Hepatic stellate cell (primary cell): ENCODE measurements at places on chromosomes 13 and 19.

GRCh38 chr13:64633948-64634347, 2596.2 kb downstream of the PCDH9 start:
- DNase-seq: no peak

- DNase-seq: no peak
Measured at GRCh38 chr13:106281426-106281825, 254.0 kb downstream of the EFNB2 start.

GRCh38 chr19:6156033-6156432, 20.6 kb downstream of the ACSBG2 start:
- no peak for DNase-seq

DNA sequence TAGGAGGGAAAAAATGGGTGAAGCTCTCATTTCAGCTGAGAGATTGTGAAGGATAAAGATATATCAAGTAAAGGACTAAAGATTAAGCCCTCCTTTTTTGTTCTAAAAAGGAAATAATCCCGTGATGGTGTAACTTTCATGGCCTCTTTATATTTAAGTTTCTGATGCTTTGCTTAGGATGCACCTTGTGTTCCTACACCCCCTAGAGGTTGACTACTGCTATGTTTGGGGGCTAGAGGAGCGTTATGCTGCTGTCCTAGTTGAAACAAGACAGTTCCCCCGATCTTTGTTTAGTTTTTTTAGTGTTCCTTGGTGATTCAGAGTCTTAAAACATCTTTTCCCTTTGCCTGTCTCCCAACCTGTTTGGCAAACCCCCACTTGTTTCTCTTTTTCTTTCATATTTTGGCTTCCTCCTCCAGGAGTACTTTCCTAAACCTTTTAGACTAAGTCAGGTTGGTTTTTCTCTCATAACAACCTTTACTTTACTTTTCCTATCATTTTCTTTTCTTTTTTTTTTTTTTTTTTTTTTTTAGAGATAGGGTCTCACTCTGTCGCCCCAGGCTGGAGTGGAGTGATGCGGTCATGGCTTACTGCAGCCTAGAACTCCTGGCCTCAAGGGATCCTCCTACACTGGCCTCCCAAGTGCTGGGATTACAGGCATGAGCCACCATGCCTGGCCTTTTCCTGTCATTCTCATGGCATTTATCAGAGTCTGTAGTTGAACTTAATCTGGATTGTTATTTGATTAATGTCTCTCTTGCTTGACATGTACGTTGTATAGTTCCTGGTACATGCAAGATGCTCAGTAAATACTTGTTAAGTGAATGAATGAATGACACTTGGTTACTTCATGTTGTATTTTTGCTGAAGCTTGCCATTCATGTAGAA, 2.8 kb downstream of the UBA2 start:
- DNase-seq: peak; percentile 82

GRCh38 chr13:113500530-113501265, 10.2 kb upstream of the DCUN1D2 start:
- DNase-seq: no peak
